Sigmoid colon (tissue), 7 donors: ENCODE measurements at places on chromosomes 1 and 21. TPM values are rescaled to one million over a fixed set of nuclear protein-coding genes. Genes with fewer than 3 reads are reported as not detected.

Gene IVL
- not detected for total RNA-seq

DNA sequence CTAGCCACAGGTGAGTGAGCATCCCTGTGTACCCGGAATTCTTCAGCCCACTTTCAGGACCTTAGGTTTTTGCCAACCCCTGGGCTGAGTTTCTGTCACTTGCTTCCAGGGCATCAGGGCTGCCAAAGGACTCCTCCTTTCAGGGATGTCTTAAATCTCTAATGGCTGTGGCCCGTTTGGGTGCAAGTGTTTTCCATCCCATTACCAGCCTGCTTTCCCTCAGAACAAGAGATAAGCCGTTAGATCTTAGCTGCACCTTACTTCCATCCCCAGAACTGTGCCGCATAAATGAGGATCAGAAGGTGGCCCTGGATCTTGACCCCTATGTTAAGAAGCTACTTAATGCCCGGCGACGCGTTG lies 652 bp downstream of the SNAPIN start:
- H3K27me3 ChIP-seq = no peaks in the 10 kb centered on the region
- peak overlapping the region; percentile 70 for H3K4me3 ChIP-seq
- H3K36me3 ChIP-seq = peaks cover 32% of the 10 kb centered on the region
- H3K27ac ChIP-seq = peak overlapping the region; percentile 93
- H3K4me1 ChIP-seq = peaks cover 14% of the 10 kb centered on the region

Gene C1QA
- total RNA-seq = 226 TPM

Gene XCL1
- 0.83 TPM for total RNA-seq

DNA sequence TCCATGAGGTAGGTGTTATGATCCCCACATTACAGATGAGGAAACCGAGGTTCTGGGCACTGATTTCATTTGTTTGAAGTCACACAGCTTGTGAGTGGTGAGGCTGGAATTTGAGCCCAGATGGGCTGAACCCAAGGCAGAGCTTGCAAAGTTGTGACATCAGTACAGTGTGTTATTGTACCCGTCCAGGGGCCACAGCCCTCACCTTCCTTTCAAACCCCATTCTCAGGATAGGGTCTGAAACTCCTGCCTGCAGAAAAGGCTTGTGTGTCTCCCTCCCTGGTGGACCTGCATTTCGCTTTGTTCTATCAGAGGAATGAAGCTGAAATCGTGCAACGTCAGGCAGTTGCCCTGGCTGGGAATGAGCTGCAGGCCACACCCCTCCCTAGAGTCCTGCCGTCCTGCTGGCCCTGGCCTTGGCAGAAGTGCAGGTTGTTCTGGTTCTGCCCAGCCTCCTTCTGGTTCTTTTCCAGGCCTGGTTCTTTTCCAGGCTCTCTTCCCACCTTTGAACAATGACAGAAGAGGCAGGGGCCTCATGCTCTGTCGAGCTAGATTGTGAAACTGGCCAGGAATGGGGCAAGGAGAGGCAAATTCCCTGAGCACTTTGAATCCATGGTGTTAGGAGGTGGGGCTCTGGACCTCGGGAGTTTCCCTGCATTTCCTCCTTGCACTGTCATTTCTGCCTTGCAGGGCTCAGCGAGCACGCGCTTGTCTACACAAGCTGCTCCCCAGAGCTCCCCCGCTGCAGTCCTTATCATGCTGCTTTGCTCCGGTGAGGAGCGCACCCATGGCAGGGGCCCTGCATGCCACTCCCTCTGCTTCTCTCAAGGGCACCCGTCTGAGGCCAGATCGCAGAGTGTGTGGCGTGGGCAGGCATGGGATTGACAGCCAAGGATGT lies 8.2 kb upstream of the MYOM3 start:
- H3K27ac ChIP-seq = no peak overlapping the region
- no peaks in the 10 kb centered on the region for H3K4me1 ChIP-seq
- no peaks in the 10 kb centered on the region for H3K36me3 ChIP-seq
- no peak overlapping the region for H3K4me3 ChIP-seq
- DNase-seq = no peak

DNA sequence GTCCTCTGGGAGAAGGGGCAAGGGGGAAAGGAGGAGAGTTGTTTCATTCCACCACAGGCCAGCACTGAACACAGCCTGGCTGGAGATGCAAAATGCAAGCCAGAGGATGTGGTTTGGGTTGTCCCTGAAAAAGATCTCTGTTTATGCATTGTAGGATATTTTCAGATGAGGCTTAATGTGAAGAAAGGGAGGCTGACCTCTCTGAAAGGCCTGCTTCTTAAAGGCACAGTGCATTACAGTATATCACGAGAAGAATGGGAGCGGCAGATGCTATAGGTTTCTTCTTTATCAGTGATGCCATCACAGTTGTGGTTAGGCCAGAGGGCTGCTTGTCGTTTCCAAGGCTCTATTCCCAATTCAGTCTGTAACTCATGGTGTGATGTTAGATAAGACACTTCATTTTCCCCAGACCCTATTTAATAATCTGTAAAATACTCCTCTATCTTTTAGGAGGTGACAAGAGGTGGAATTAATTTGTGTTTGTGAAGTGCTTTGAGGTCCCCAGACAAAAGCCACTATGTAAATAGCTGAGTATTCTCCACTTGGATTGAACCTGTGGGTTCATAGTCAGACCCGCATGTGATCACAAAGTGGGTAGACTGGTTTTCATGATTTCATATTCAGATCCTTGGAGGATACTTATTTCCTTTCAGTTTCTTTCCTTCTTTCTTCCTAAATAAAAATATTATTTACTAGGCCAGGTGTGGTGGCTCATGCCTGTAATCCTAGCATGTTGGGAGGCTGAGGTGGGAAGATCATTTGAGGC lies 76.5 kb upstream of the WDR26 start:
- H3K27me3 ChIP-seq = no peaks in the 10 kb centered on the region
- no peak for DNase-seq
- H3K4me1 ChIP-seq = peaks cover 12% of the 10 kb centered on the region
- no peaks in the 10 kb centered on the region for H3K36me3 ChIP-seq
- no peak overlapping the region for H3K27ac ChIP-seq

Gene FMO4
- 4.4 TPM for total RNA-seq

GRCh38 chr1:19289244-19289643 lies 674 bp upstream of the AKR7A3 start:
- no peak for DNase-seq
- no peaks in the 10 kb centered on the region for H3K4me1 ChIP-seq
- H3K36me3 ChIP-seq = no peaks in the 10 kb centered on the region
- H3K27me3 ChIP-seq = no peaks in the 10 kb centered on the region
- no peak overlapping the region for H3K27ac ChIP-seq

DNA sequence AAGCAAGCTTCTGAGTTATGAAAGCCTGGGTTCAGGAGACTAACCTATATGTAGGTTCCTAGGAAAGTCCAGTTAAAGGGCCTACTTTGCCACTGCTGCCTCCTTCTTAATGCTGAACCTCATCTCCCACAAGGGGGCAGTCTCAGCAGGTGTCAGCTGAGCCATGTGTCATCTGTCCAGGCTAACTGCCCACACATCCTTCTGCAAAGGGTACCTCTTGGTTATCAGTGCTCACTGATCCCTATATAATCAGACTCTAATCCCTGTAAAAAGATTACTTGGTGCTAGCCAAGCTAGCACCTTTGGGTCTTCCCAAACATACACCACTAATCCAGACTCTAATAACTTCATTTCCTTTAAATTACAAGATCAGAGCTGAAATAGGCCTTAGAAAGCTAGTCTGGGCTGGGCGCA lies 9.0 kb downstream of the PRDX1 start:
- no peak overlapping the region for H3K4me3 ChIP-seq
- H3K4me1 ChIP-seq = peaks cover 23% of the 10 kb centered on the region
- DNase-seq = peak; percentile 67
- no peak overlapping the region for H3K27ac ChIP-seq
- H3K27me3 ChIP-seq = no peaks in the 10 kb centered on the region

GRCh38 chr1:185632659-185633423 lies 101.3 kb upstream of the HMCN1 start:
- no peaks in the 10 kb centered on the region for H3K27me3 ChIP-seq
- H3K27ac ChIP-seq = no peak overlapping the region
- H3K4me1 ChIP-seq = no peaks in the 10 kb centered on the region
- DNase-seq = no peak
- H3K4me3 ChIP-seq = no peak overlapping the region

Gene GNPAT
- total RNA-seq = 51.0 TPM

DNA sequence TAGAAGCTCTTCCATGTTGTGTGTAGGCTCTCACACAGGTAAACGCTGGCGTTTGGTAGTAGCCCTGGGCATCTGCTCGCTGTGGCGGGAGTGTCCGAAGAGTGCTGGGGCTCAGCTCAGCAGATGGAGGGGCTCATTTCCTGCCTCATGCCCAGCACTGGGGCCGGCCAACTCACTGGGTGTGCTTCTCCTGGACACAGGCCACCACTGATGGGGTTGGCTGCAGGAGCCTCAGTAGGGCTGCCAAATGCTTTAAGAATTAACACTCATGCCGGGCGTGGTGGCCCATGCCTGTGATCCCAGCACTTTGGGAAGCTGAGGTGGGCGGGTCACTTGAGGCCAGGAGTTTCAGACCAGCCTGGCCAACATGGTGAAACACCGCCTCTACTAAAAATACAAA lies 20.9 kb downstream of the UQCRHL start:
- no peaks in the 10 kb centered on the region for H3K27me3 ChIP-seq
- H3K27ac ChIP-seq = no peak overlapping the region
- no peak for DNase-seq
- peaks cover 6% of the 10 kb centered on the region for H3K4me1 ChIP-seq
- H3K4me3 ChIP-seq = no peak overlapping the region

Gene MAP3K7CL
- total RNA-seq = 4.4 TPM

Gene OVAAL
- total RNA-seq = not detected
